Right lobe of liver (tissue), 6 donors: ENCODE measurements at places on chromosomes 4 and X. TPM values are rescaled to one million over a fixed set of nuclear protein-coding genes. Genes with fewer than 3 reads are reported as not detected.

DNA sequence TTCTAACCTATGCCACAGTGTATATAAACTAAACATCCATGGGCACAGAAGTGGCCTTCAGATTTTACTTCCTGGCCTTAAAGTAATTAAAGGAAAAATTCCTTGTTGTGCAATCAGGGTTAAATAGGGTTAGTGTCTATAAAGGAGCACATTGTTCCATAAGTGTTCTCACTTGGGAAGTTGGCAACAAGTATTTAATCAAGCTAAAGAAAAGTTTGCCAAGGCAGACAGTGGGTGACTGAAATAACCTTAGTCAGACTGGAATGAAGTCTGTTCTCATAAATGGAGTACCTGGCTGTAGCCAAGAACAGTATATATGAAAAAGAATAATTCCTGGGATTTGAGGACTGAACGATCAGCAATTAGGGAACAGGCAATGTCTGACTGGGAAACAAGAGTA lies 213.6 kb downstream of the HTR2C start:
- DNase-seq, result no peak

DNA sequence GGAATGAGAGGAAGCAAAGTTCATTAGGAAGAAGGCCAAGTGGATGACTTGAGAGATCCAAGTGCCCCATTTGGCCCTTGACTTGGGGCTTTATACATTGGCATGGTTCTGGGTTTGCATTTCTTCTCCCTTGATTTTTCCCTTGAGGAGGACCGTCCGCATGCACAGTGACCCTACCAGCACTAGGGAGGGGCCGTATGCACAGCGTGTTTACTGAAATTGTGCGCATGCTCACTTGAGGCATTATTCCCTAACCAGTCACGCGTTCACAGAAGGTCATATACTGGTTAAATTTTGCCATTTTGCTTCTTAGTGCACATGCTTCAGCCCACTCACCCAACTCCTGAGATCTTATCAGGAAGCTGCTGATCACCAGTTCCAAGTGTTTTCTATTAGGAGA lies 35.1 kb downstream of the PAGE2 start:
- no peak for DNase-seq

DNA sequence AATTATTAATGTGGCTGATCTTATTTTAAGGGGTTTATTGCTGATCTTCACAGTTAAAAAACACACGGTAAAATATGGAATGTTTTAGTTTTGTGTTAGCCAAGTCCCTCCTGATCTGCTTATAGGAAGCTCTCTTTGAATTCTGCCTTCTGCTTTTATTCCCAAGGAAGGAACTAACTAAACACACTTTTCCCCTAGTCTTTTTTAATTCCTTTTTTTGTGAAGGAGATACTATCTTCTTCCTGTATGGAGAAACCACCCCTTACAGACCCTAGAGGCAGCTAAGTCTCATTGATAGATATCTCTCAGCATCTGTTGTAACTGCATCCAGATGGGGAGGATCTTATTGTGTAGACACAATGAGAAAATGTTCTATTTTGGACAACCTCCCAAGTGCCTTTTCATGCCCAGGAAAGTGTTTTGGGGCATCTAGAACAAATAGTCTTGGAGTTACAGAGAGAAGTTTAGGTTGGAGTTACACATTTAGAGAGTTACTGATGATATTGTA lies 64.4 kb downstream of the AFF1 start:
- no peak for DNase-seq

MAGED4 gene
- 0.25 TPM for total RNA-seq

PPP3CA gene
- 14.5 TPM for total RNA-seq

HTATSF1 gene
- total RNA-seq, result 21.5 TPM

TKTL2 gene
- not detected for total RNA-seq
